ENCODE measurements at places on chromosomes 12 and 14.

DNA sequence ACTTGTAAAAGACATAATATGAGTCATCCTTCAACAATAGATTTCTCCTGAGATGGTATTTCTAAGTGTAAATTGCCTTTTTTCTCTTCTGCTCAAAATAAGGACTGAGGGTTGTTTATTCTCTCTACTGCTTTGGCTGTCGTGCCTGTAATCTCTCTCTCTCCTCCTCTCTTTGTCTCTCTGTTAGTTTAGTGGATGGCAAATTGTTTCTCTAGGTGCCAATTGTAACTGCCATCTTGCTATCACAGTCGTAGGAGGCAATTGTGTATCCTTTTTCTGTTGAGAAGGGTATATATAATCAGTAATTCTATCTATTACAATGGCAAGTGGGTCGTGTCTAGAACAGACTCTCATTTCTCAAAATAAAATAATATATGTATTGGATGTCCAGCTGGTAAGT, 545.0 kb upstream of the FBXO33 start:
- DNase-seq = no peak

- no peak for DNase-seq
Measured at GRCh38 chr14:44112774-44113460, 394.2 kb downstream of the FSCB start.

DNA sequence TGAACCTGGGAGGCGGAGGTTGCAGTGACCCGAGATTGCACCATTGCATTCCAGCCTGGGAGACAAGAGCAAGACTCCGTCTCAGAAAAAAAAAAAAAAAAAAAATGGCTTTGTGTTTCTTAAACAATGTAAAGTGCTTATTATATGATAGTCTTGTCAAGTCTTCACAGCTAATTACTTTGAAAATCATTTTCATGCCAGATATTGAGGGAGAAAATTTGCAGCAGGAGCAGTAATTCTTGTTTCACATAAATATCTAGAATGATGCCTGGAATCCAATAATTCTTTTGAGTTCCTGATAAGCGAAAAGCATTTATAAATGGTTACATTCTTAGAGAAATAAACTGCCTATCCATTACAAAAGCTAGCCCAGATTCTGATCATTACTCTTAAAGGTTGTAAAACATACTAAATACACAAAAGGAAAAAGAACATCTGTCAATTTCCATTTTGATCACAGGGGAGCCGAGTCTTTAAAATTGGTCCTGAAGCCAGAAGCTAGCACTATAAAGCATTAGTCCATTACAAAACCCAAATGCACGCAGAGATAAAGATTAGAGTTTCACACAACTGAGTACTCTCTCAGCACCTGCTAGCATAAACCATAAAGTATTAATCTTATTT, 50.3 kb downstream of the IFT81 start:
- DNase-seq = no peak

DNA sequence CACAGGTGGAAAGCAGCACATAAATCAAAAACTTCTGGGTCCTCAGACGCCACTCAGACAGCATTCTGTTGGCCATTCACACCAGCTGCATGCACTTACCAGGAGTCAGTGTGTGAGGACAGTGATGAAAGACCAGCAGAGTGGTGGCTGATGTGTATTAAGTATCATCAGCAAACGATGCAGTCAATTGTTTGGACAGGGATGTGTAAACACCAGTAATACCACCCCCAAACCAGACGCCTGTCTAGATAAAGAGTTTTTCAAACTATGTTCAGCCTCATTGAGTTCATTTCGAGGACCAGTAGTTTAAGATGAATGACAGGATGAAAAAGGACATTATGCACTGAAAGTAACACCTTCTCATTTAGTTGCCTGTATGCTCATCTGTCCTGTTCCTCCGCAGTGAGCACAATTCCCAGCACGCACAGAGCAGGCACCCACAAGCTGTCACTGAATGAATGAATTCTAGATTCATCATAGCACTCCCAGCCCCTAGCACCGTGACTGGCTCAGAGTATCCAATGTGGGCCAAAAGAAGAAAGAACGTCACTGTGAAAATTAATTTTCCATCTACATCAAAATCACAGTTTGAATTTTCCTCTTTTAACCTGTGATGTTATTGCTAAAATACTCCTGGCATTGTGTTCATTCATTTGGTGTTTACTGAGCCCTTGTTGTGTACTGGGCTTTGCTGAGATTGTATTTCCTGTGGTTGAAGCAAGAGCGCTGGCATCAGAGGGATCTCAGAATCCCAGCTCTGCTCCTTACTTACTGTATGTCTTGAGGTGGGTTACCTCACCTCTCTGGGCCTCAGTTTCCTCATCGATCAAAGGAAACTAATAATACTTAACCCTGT, 124.8 kb upstream of the NOS1 start:
- no peak for DNase-seq

- no peak for DNase-seq
Measured at GRCh38 chr12:120851944-120852343, 52.2 kb downstream of the SPPL3 start.

DNA sequence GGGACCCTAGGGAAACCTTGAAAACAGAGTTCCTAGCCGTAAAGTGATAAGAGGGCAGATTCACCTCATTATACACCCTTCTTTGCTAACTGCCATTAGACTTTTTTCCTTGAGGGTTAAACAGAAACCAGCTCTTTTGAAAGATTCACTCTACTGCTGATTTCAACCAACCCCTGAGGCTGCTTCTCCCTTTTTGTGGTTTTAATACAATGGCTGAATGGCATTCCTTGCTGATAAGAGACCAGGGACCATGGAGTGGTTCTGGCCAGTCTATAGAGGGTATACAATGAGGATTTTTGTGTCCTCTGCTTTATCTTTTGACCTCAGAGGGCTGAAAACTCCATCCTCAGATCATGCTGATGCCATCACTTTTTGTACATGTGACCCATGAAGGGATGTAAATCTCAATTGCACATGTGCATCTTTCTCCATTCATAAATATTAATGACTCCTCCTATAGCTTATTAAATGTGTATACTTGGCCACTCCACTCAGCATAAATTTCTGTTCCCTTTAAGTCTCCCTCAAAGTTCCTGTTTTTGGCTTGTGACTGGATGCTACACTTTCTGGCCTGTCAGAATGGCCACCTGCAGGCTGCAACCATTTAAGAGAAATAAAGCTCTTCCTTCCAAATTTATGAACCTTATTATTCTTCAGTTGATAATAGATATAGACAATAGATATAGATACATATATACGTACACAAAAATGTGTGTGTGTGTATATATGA, 233.8 kb upstream of the SEL1L start:
- no peak for DNase-seq

- no peak for DNase-seq
Measured at GRCh38 chr12:72658615-72659014, 386.4 kb downstream of the TRHDE start.

GRCh38 chr12:82524641-82525040, 162.1 kb upstream of the TMTC2 start:
- no peak for DNase-seq

GRCh38 chr12:132228476-132229192, 84.4 kb downstream of the NOC4L start:
- no peak for DNase-seq

DNA sequence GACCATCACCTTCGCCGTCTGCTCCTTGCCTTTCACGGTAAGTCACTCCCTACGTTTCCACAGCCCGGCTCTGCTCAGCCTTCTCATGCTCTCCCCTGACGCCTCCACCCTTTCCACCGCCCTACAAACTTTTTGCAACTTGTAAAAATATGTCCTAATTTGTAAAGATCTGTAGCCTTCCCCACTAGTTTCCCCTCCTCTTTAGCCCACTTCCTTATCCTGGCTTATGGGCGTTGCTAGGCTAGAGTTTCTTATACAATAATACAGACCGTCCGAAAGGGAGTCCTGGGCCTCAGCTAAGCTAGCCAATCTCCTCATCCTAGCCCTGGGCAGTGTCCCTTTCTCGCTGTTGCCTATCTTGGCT, 1.2 kb downstream of the PTGER2 start:
- DNase-seq = peak; percentile 54

GRCh38 chr14:101884934-101885576, 79.3 kb upstream of the DYNC1H1 start:
- DNase-seq = no peak

DNA sequence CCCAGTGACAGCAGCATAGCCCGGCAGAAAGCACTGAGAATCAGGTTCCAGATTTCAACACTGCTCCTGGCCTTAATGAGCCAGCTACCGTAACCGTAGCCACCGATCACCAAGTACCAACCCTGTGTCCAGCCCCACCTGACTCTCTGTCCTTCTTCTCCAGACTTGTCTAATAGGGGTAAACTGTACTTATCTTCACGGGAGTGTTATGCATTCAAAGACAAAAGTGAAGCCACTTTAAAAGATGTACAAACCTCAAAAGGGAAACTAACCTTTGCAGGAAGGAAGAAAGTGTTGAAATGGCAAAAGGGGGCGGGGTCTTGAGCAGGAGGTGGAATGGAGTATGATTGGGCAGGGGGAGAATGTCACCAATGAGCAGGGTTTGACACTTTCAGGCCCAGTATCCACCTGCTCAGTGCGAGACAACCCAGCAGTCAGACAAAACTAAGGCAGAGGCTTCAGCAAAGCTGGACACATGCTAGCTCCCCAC, 226.1 kb downstream of the CHST11 start:
- DNase-seq = peak; percentile 74

DNA sequence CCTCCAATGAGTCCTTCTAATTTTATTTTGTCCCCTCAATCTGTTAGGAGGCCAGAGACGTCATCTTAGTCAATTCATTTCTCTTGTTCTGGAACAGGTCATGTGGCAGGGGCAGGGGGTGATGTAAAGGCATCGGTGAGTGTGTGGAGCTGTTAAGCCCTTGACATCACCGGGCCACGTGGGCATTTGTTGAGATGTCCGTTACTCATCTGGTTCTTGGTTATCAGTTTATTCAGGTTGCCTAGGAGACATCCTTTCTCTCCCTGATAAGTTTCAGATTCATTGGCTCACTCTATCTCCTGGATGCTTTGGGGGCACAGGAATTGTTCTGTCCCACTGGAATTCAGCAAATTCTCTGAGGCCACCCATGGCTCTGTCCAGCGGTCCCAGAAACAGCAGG, 33.6 kb upstream of the SEL1L start:
- DNase-seq = no peak

- DNase-seq = no peak
Measured at GRCh38 chr12:15701631-15702156, 87.5 kb downstream of the EPS8 start.

DNA sequence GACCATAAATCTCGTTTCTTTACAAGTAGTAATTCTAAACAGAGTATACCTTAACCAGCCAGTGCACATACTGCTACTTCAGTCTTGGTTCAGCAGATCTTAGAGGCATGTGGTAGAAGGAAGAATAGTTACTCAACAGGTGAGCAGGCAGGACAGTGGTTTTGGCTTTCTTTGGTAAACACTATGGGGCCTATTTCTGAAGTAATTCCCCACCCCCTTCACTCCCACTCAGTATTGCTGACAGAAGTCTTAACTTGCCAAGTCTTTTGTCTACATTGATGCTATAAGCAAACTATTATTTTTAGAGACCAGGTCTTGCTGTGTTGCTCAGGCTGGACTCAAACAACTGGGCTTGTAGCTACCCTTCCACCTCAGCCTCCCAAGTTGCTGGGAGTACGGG, 68.5 kb downstream of the FBXO34 start:
- DNase-seq = peak; percentile 34

GRCh38 chr14:61455351-61455750, 134.0 kb downstream of the PRKCH start:
- no peak for DNase-seq

- no peak for DNase-seq
Measured at GRCh38 chr14:93742761-93743160, 45.5 kb downstream of the PRIMA1 start.

GRCh38 chr12:5043589-5044419, at the start of gene KCNA5:
KCNA5 (plus strand) TSS chr12:5043879; CDS start chr12:5044148, 269 bp downstream.
- DNase-seq = no peak

- DNase-seq = no peak
Measured at GRCh38 chr12:104164634-104165033, 26.6 kb upstream of the NFYB start.

GRCh38 chr14:88369496-88369895, 16.0 kb upstream of the SPATA7 start:
- DNase-seq = no peak

- no peak for DNase-seq
Measured at GRCh38 chr14:74962046-74962445, 6.6 kb upstream of the PGF start.

- no peak for DNase-seq
Measured at GRCh38 chr12:1544996-1545700, 49.2 kb downstream of the FBXL14 start.

DNA sequence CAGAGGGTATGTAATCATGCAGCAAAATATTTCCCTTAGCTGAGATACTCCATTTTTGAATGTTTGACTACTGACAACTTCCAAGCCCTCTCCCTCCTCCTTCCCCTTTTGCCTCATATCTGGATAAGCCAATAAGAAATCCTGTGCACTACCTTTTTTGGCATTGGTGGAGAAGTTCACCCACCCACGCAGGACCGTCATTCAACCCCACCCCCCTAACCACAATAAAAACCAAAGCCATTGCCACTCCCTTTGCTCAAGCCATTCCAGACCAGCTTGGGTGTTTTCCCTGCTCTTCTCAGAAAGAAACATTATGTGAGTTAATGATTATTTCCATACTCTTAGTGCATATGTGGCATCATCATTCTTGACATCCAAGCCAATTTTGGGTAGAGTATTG, 176.7 kb downstream of the PTPN11 start:
- DNase-seq = no peak

- DNase-seq = no peak
Measured at GRCh38 chr12:92094751-92095161, 50.9 kb downstream of the BTG1 start.

DNA sequence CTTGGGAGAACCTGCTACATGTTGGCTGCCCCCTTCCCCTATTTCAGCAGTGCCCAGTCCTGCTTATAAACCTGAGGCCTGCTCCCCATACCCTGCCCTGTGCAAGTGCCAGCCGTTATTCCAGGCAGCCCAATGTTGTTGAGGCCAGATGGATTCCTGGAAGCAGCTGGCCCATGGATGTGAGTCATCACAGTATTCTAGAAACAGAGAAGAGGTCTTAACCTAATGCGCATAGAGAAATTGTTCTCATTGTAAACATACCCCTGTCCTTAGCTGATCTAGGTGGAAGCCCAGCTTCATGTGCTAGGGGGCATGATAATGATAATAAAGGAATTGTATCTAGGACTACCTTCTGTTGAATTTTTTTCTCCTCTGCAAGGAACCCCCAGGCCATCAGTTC, 69.7 kb downstream of the TSPAN11 start:
- DNase-seq = no peak

GRCh38 chr14:92323011-92323915, at the start of gene SLC24A4:
SLC24A4 (plus strand) TSS chr14:92323165; CDS start chr14:92323831, 666 bp downstream.
- DNase-seq = no peak

DNA sequence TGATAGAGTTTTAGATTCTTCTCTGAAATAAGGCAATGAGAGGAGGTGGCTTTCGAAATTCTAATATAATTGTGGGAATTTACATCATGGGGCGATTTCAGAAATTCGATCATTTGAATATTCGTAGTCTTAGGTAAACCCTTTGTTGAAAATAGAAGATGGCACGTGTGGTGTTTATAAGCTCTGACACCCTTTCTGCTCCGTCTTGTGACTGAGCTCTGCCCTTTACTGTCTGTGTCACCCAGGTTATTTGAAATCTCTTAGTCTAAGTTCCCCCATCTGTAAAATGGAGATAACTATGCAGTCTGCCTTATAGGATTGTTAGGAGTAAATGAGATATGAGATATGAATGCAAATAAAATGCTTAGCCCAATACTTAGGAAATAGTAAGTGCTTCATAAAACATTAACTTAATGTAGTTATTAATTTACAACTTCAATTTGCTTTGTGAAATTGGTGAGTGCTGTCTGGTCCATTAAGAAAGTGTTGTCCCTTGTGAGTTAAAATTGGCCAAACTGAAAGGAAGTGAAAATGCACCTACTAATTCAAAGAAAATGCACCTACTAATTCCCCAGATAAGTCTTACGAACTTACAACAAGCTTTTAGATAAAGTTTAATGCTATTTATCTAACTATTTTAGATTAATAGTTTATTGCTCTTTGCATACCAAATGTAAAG, 1.5 kb downstream of the BMAL2 start:
- DNase-seq = no peak
